Pulmonary artery endothelial cell (primary cell): ENCODE measurements at places on chromosomes 3 and 15.
A peak's percentile ranks its signal among the peaks of the same experiment; 100 is the strongest.

DNA sequence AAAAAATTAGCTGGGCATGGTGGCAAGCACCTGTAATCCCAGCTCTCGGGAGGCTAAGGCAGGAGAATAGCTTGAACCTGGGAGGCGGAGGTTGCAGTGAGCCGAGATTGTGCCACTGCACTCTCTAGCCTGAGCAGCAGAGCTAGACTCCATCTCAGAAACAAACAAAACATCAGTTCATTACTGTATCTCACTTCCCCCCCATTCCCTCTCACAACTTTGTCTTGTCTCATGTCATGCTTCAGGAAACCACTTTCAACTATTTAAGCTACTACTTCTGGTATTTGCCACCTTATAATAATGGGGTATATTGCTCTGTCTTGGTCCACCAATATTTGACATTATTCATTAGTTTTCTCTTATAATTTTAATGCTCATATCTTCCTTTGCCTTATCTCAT is 26.2 kb downstream of the PIK3CA start:
- no peak for DNase-seq

GRCh38 chr15:37131621-37132020 is 31.3 kb upstream of the MEIS2 start:
- no peak for DNase-seq

DNA sequence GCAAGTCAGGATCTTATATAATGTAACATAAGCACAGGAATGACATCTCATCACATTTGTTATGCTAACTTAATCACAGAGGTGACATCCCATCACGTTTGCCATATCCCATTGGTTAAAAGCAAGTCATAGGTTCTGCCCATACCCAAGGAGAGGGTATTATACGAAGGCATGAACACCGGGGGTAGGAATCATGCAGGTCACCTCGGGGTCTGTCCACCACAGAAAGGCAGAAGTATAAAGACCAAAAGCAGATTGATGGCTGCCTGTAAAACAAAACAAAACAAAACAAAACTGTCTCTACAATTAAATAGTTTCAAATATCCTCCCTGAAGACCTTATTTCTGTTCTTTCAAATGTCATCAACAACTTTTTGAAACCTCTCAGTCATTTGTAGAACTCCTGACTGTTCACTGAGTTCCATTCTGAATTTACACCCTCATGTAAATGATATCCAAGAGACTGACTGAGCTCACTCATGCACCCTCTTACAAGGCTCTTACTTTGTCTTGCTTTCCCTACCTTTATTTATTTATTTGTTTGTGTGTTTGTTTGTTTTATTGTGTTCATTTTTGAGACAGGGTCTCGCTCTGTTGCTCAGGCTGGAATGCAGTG is 22.7 kb upstream of the ZNF639 start:
- no peak for DNase-seq

DNA sequence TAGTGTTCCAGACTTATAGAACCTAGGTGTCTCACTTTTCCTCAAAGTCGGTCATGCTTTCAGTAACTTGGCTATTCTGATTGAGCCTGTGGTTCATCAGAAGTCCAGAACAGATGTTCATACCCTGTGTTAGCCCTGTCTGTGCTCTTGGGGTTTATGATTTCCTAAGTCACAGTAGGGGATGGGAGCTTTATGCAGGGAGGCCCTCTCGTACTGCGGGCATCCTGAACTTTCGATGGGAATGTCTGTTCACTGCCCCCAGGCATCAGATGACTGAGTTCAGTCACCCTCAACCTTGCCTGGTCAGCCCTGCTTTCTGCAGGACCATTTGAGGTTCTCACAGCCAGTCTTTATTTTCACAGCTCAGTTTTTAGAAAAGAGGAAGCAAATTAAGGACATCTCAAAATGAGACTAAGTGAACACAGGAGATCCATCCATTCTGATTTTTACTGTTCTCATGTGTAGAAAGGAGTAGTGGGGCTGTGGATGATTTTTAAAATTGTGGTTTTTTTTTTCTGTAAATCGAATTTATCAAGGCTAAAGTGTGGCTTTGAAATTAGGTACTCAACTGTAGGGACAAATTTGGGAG is 71.3 kb downstream of the CMTM8 start:
- no peak for DNase-seq

DNA sequence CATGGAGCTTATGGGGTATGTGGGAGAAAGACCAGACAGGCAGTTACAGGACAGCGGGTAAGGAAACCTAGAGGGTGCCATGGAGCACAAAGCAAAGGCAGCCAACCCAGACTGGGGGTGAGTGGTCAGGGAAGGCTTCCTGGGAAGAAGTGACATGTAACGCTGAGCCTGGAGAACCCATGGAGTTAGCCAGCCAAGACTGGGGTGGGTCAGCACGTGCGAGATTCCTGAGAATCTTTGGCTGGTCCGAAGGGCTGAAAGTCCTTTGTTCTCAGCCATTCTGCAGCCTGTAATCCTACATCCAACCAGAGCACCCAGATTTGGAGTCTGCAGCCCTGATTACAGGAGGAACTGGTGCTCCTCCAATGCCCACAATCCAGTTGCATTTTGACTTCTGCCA is 120.1 kb upstream of the WNT5A start:
- no peak for DNase-seq

DNA sequence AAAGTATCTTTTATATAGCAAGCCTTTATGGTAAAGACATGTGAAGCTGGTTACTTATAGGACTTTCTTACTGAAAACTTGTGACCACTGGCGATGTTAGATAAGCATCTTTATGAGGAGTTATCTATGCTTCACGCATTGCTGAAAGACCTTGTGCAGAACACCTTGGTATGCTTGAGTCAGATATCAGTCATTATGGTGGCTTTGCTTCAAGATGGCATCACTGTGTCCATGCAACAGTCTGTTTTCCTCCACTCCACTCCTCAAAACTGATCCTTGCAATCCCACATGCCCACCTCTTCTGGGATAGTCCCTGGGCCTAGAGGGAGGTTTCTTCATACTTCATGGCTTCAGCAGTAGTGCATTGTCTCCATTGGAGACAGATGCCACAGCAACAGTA is 656.3 kb downstream of the ZNF385D start:
- DNase-seq = no peak

DNA sequence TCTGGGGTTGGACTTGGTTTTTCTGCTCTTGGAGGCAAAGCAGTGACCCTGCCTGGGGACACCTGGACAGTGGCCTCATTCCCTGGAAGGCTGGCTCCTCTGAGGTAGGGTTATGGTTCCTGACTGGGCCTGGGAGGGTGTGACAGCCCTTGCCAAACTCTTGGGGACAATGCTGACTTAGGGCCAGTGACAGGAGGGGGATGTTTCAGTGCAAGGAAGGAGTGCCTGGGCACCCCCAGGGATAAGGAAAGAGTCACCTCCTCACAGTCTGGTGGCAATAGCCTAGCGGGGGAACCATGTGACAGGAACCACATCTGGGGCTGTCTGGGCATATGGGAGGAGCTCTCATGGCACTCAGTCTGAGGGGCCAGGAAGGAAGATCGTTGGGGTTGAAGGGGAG is 91.8 kb downstream of the ABHD5 start:
- no peak for DNase-seq

DNA sequence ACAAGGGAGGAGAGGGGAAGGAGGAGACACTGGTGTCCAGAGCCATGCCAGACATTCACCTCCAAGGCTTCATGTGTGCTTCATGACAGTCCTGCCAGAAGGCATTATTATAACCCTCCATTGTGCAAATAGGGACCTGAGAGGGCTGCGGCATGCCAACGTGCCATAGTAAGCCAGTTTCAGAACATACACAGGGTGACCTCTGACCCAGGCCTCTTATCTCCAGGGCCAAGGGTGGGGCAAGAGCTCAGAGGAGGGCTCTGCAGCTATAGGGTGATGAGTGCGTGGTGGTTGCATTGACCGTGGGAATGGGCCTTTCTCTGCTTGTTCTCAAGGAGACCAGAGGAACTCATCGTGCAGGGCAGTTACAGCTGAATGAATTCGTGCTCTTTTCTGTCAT is 9.7 kb upstream of the ACSBG1 start:
- DNase-seq = no peak

- no peak for DNase-seq
These were observed 18.2 kb upstream of the AHSG start for GRCh38 chr3:186594591-186595113.

DNA sequence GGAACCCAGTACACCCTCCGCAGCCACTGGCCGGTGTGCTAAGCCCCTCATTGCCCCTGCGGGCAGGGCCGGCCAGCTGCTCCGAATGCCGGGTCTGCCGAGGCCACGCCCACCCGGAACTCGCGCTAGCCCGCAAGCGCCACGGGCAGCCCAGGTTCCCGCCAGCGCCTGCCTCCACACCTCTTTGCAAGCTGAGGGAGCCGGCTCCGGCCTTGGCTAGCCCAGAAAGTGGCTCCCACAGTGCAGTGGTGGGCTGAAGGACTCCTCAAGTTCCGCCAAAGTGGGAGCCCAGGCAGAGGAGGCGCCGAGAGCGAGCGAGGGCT is 81.4 kb upstream of the BCHE start:
- no peak for DNase-seq

GRCh38 chr3:72820415-72820814 is 27.8 kb downstream of the SHQ1 start:
- DNase-seq = peak; percentile 81

- DNase-seq = no peak
These were observed 81.0 kb downstream of the TMEM108 start for GRCh38 chr3:133119176-133119575.

- peak; percentile 61 for DNase-seq
These were observed 54.1 kb downstream of the TMEM44 start for GRCh38 chr3:194579091-194579606.

- no peak for DNase-seq
These were observed 326.9 kb downstream of the UACA start for GRCh38 chr15:70436428-70436827.

DNA sequence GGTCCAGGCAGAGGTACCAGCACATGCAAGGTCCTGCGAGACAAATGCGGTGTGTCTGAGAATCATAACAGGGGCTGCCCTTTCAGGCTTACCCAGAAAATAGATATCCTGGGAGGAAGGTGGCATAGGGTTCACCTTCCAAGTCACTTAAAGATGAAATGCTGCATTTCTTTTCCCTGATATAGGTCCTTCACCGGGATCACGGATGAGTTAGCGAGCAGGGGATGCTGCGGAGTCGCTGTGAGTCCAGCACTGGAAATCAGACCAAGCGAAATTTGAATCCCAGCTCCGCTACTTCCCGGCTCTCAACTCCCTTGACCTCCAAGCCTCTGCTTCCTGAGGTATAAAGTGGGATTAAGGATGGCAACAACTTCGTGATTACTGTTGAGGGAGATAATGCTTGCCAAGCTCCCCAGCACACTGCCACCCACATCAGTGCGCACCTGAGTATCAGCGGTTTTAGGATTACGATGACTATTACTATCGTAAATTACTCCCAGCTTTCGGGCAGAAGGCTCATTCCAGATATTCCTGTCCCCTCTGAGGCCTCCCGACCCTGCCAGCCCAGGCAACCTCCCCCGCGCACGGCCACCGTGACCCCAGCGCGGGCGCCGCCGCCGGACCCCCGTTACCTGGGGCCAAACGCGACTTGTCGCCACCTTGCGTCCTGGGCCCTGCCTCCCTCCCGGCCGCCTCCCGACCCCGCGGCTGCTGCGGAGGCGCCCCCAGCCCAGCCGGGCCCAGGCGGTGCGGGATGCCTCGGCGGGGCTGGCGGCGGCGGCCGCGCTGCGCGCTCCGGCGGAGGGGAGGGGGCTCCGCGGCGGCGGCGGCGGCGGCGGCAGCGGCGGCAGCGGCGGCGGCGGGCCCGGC is 589 bp upstream of the GPR27 start:
- DNase-seq = no peak

GRCh38 chr3:88991496-88991895 is 115.9 kb upstream of the EPHA3 start:
- no peak for DNase-seq

GRCh38 chr3:36965440-36965839 is 20.6 kb upstream of the TRANK1 start:
- DNase-seq = no peak

- DNase-seq = no peak
These were observed 231.0 kb downstream of the ITPR1 start for GRCh38 chr3:4724051-4724629.

GRCh38 chr15:58631319-58631718 is 118.2 kb downstream of the ADAM10 start:
- DNase-seq = no peak

DNA sequence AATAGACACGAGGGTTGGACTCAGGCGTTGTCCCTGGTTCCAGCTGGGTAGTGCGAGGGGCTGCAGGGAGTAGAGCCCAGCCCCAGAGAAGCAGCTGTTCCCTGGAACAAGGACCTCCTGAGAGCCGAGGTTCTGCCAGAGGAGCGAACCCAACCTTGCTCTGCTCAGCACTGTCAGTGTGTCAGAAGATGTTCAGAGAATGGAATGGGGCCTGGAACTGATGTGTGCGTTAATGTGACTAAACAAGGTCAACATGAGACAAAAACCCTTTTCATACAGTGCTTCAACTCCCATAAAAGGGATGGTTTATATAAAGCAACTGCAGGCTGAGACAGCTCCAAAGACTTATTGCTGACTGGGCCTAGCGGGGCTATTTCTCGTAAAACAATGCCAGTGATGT is 35.5 kb upstream of the HACD2 start:
- DNase-seq = no peak

- no peak for DNase-seq
These were observed 449.9 kb downstream of the PDCD6IP start for GRCh38 chr3:34248352-34248751.

DNA sequence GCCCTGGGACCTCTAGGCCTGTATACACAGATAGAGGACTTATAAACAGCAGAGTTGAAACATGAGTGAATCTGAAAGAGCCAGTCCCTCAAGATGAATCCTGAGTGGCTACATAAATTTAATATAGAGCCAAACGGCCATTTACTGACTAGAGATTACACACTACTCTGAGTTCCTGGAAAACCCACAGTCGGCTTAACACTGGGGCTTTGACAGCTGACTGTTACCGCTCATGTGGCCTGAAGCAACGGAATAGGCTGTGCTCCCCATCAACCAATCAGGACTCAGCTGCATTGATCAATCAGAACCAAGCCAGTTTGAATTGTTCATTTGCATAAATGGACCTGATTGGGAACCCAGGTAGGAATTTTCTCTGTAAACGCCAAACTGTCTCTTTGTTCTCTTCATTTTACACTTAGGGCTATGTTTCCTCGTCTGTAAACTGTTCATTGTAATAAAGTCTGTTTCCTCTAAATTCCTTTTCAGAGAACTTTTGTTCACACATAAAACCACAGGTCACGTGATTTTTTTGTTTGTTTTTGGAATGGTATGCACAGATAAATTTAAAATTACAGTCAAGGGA is 40.5 kb downstream of the CCNL1 start:
- no peak for DNase-seq

DNA sequence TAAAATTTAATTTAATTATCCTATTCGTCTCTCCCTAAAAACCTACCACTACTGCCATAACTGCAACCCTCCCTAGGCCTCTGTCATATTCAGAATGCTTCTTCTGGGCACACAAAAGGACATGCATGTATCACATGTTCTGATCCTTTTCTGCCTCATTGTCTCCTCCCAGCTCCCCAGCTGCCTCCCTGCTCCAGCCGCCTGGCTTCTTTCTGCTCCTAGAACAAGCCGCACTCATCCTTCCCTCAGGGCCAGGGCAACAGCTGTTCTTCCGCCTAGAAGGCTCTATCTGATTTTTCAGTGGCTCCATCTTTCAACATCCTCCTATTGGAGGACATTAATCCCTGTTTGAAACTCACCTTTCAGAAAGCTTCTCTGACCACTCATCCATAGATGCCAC is 38.6 kb downstream of the TMED3 start:
- DNase-seq = no peak

- no peak for DNase-seq
These were observed 69.9 kb downstream of the NR2E3 start for GRCh38 chr15:71880276-71880675.

GRCh38 chr15:95868970-95869369 is 461.5 kb upstream of the NR2F2 start:
- DNase-seq = no peak
